ENCODE measurements at places on chromosomes 7 and 10. TPM values are rescaled to one million over a fixed set of nuclear protein-coding genes. Genes with fewer than 3 reads are reported as not detected.

BAMBI gene
- total RNA-seq = 0.47 TPM

HPS1 gene
- 28.9 TPM for total RNA-seq

MYH16 gene
- total RNA-seq = not detected

NKX2-3 gene
- not detected for total RNA-seq

SDK1 gene
- 2.8 TPM for total RNA-seq

C10orf71 gene
- total RNA-seq = 1.8 TPM

ADAM12 gene
- 15.5 TPM for total RNA-seq

HOXA9 gene
- total RNA-seq = 9.1 TPM

GRCh38 chr7:142308918-142309317 lies 51.1 kb upstream of the PRSS58 start:
- DNase-seq = no peak

DNA sequence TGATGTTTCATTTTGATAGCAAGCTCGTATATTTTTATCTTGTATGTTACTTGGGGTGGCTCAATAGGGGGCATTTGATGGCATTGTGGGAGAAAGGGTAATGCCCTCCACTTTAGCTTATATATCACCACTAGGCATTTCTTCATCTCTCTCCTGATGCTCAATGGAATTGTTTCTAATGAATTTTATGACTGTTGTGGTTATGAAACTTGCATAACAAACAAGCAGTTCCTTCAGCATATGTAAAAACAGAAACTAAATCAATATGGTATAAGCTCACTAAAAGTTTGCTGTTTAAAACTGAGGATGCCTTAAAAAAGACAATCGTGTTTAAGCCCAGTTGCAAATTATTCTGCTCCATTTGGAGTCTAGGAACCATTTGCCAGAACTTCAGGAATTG lies 75.5 kb downstream of the CDK14 start:
- DNase-seq = no peak

DNA sequence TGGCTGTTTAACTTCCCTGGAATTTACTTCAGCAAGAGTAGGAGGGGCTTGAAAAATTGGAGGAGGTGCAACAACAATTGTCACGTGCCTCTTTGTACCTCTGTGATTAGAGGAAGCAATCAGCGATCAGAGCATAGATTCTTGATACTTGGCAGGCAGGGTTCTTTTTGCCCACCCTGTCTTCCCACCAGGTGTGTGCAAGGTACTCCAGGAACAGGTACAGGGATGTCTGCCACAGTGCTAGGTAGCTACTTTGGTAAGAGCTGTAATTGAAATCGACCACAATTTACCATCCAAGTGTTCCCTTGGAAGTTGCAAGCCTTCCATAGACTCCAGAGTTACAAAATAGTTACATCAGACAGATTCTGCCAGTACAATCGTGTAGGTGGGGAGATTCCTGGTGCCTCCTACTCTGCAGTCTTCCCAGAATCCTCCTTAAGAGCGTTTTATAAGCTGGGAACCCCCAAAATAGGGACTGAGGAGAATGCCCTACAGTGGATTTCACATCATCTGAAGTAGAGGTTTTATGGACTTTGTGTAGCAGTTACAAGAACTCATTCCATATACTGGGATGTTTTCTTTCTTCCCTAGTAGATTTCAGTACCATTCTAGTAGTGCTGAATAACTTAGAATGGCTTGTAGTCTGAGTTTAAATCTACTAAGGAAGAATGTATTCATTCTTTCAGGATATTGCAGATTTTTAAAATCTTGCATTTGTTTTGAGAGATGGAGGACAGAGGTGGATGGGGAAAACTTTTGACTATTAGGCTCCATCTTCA lies 101.9 kb downstream of the EXOC4 start:
- DNase-seq = no peak

DNA sequence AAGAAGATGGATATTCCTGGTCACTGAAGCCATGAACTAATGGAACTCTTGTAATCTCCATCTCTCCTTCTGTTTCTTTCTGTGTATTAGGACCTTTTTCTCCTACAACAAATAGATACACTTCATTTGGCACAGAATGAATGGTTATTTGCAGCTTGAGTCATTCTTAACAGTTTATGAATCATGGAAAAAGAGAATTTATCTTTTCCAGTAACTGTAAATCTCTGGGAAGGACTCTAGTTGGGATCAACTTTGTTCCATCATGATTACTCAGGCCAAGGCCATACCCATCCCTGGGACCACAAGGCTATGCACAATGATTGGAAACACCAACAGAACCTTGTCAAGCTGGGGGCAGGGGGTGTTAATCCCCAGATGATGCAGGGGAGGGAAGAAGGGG lies 36.1 kb upstream of the MDFIC start:
- DNase-seq = peak; percentile 7

- DNase-seq = no peak
Measured at GRCh38 chr7:13581097-13581496, 408.4 kb downstream of the ETV1 start.

GRCh38 chr7:91067242-91067641 lies 197.0 kb upstream of the FZD1 start:
- DNase-seq = no peak

- peak; percentile 94 for DNase-seq
Measured at GRCh38 chr10:126247446-126247975, 140.8 kb downstream of the ADAM12 start.

GRCh38 chr7:134472572-134473244 lies 13.8 kb upstream of the AKR1B1 start:
- peak; percentile 58 for DNase-seq

DNA sequence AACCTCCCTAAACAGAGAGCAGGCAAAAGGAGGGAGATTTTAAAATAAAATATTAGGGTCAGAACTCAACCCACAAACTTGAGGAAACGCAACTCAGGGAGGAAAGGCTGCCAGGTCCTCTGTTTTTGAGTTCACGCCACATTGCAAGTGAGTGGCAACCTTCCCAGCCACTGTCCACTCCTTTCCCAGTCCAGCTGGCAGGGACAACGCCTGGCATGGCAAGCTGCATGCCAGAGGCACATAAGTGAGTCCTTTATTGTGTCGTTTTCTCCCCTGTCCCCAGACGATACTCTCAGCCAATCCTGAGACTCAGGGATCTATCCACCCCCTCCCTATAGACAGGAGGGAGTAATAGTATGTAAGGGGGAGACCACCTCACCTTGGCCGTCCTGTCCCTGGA lies 22.4 kb downstream of the FBXW4 start:
- peak; percentile 49 for DNase-seq

- DNase-seq = no peak
Measured at GRCh38 chr7:47330561-47331178, 251.2 kb downstream of the TNS3 start.
